Natural killer cell treated with Interleukin-12 subunit alpha and Interleukin-12 subunit beta and Interleukin-15 and Interleukin-18, amount 100 ng/mL, for 72 hours (primary cell): ENCODE measurements at places on chromosomes 4 and X. TPM values are rescaled to one million over a fixed set of nuclear protein-coding genes. Genes with fewer than 3 reads are reported as not detected.

The CT47B1 gene
- total RNA-seq, result not detected

DNA sequence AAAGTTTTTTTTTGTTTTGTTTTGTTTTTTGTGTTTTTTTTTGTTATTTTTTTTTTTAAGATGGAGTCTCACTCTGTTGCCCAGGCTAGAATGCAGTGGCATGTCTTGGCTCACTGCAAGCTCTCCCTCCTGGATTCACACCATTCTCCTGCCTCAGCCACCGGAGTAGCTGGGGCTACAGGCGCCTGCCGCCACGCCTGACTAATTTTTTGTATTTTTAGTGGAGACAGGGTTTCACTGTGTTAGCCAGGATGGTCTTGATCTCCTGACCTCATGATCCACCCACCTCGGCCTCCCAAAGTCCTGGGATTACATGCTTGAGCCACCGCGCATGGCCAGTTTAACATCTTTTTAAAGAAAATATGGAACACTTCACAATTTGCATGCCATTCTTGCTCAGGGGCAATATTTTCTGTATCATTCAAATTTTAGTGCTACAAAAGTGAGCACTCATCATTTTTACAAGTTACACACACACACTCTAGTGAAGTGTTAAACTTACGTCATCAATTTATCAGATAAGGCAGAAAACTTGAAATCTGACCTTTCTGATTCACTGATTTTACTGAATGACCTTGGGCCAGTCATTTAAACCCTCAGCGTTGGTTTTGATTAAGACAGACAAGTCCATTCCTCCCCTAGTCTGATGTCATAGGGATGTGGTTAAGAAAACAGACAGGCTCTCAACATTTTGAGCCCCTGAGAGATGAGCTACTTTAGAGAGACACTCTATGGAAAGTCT is 61.2 kb downstream of the TRIM2 start:
- no peak for DNase-seq

- no peak for DNase-seq
Measured at GRCh38 chr4:40515398-40516293, 114.0 kb downstream of the RBM47 start.

- DNase-seq, result no peak
Measured at GRCh38 chr4:110869114-110869513, 246.2 kb upstream of the PITX2 start.

DNA sequence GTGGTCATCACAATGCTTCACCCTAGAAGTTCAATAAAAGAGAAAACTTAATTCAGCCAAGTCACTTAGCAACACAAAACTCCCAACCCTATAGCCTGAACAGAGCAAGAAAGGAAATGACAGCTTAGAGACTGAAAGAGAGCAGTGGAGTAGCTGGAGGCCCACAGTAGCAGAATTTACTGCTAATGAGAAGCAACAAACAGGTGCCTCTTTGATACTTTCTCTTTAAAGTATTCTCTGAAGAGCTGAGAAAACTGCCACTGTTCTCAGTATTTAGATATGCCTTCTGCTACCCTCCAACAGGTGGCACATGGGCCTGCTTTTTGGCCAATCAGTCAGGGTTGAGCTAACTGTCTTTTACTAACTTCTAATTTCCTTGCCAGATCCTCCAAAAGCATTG is 240.0 kb downstream of the GPC3 start:
- no peak for DNase-seq
